ENCODE measurements at places on chromosomes 7 and 10.

GRCh38 chr10:97640868-97641811, 669 bp downstream of the PI4K2A start:
- DNase-seq: no peak

DNA sequence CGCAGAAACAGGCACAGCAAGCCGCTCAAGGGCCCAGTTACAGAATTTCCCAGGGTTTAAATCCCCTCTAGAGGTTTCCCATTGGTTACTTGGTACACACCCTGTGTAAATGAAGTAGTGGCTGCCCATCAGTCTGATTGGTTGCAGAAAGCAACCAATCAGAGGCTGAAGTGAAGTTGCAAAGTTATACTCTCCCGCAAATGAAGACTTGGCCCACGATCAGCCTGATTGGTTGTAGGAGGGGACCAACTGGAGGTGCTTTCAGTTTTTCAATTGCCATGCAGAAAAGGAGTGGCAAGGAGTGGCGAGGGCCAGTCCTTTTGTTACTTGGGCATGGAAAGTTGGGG, 909.2 kb upstream of the AUTS2 start:
- no peak for DNase-seq

GRCh38 chr10:25501912-25502311, 327.1 kb downstream of the GPR158 start:
- DNase-seq: no peak

GRCh38 chr7:12757443-12757842, 70.0 kb downstream of the ARL4A start:
- peak; percentile 98 for DNase-seq

DNA sequence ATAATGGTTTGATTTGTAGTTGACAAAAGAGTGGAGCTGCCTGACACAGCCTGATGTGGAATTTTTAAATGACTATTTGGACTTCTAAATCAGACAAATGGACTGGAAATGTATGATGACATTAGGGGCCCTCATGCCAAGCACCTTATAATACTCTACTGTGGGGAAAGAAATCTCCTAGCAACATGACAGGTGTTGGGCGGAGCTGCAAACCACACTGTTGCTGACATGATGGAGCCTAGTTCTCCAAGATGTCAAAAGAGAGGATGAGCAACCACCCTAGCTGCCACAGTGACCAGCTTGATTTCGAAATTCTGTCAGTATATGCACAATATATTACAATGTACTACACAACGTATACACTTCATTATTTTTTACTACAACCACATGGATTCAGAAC, 65.8 kb downstream of the RHOBTB1 start:
- DNase-seq: no peak

DNA sequence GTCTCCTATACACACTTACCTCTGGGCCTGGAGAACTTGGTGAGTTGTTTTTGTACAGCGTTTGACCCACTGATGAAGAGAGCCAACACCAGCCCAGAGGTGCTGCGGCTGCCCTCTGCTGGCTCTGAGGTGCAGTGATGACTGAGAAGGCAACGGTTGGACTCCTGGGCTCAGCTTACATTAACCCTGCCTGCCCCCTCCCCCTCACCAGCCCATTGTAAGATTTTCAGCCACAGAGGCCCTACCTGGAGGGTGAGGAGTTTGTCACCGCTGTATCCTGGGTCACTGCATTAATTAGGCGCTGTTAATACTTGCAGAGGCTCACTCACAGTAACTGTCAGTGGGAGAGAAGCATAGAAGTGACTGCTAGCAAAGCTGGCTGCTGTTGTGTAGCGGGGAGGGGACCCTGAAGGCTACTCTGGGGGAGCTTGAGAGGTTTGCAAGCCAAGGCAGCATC, 19.0 kb upstream of the ANKRD2 start:
- DNase-seq: no peak

GRCh38 chr7:3338161-3338560, 37.1 kb downstream of the SDK1 start:
- no peak for DNase-seq

DNA sequence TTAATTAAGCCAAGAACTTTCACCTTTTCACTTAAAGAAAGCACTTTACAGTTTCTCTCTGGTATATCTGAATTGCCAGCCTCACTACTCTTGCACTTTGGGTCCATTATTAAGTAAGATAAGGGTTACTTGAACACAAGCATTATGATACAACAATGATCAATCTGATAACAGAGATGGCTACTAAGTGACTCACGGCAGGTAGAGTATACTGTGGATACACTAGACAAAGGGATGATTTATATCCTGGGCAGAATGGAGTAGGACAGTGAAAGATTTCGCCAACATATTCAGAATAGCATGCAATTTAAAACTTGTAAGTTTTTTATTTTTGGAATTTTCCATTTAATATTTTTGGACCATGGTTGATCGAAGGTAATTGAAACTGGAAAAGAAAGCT, 34.3 kb upstream of the ITGB8 start:
- DNase-seq: no peak

- DNase-seq: no peak
Measured at GRCh38 chr10:20852303-20852702, 44.8 kb downstream of the NEBL start.

GRCh38 chr7:128705891-128706333, 33.2 kb upstream of the CALU start:
- DNase-seq: peak; percentile 11

- DNase-seq: no peak
Measured at GRCh38 chr7:30975256-30975899, 11.6 kb downstream of the GHRHR start.

- DNase-seq: peak; percentile 15
Measured at GRCh38 chr10:26488344-26488743, 50.2 kb downstream of the APBB1IP start.

DNA sequence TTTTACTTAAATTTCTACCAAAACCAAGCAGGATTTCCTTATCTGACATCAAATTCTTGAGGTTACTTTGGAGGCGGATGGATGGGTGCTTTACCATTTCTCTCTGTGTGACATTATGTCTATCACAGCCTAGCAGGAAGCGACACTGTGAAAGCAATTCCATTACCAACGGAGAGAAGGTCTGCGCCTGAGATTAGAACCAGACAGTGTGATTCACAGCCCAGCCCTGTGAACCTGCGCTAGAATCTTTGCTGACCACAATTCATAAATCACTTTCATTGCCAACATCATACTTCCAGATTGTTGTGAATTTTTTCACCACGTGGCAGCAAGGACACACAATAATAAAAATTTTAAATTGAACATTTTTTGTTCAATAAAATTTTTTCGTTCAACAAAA, 126.5 kb downstream of the CUBN start:
- DNase-seq: no peak

GRCh38 chr10:130956251-130956650, 355.3 kb downstream of the TCERG1L start:
- DNase-seq: no peak

GRCh38 chr7:30448461-30449189, 30.0 kb downstream of the NOD1 start:
- DNase-seq: no peak

DNA sequence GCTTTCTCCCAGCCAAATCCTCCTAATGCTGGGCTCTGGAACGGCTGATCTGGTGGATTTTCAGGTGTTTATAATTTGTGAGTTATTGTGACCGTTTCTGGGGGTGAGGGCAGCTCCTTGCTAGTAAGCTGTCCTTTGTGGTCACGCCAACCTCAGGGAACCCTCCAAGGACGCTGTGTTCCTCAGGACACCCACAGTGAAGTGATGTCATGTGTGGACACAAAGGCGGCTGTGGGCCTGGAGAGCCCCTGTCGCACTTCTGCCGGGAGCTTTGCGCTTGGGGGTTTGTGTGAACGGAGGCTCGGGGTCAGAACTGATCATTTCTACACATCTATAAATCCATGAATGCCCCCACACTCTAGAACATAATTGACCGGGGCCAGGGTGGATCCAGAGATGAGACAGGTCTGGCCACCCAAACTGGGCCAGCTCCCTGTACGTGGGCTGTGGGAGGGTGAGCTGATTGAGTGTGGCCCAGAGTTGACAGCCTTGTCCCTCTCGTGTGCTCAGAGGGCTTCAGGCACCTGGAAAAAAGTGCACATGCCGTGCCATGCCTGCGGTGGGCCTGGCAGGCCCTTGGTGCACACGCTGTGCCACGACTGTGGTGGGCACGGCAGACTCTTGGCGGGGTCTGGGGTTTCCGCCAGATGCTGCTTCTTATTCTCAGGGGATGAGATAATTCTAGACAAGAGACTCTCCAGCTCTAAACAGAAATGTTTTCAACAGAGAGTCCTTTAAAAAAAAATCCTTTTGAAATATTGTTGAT, 130.2 kb downstream of the VIPR2 start:
- DNase-seq: no peak

DNA sequence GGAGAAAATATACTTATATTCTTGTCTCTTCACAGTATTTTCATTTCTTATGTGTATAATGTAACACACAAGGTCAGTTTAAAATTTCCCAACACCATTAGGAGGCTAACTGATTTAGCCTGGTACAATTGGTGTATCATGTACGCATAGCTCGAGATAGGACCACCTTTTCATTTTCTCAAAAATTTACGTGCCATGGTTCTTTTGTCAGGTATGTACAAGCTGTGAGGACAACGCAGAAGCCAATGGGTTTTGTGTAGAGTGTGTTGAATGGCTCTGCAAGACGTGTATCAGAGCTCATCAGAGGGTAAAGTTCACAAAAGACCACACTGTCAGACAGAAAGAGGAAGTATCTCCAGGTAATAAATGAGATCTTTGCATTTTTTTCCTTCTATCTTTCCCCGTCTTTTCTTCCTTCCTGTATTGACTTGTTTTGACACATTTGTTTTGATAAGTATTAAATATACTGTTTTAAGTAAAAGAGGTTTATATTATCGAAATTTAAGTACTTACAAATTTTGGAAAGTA, 55.0 kb downstream of the TRIM24 start:
- DNase-seq: no peak

DNA sequence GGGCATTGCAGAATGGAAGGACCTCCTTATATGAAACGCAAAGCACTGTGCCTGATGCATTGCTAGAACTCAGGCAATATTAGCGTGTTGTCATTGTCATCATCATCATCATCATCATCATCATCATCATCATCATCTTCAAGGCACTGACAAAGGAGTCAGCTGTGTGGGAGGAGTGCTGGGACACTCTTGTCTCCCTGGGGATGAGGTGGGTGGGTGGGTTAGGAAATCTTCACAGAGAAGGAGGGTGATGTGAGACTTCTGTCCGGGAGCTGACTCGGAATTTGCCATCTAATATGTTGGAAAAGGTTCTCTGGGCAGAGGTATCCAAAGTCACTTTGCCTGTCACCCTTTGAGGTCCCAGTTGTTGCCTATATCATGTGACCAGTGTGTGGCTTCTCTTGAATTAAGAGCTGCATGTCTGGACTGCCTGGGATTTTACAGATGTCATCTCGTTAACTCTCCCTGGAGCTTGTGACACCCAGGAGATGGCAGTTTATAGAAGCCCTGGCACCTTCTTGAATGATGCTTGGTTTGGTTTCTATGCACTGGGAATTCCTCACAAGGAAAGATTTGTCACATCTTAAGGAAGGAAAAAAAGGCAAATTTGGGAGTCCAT, 7.1 kb downstream of the HTRA1 start:
- DNase-seq: no peak
